RWPE2 (cell line): ENCODE measurements at places on chromosomes 4 and X.
A peak's percentile ranks its signal among the peaks of the same experiment; 100 is the strongest.

DNA sequence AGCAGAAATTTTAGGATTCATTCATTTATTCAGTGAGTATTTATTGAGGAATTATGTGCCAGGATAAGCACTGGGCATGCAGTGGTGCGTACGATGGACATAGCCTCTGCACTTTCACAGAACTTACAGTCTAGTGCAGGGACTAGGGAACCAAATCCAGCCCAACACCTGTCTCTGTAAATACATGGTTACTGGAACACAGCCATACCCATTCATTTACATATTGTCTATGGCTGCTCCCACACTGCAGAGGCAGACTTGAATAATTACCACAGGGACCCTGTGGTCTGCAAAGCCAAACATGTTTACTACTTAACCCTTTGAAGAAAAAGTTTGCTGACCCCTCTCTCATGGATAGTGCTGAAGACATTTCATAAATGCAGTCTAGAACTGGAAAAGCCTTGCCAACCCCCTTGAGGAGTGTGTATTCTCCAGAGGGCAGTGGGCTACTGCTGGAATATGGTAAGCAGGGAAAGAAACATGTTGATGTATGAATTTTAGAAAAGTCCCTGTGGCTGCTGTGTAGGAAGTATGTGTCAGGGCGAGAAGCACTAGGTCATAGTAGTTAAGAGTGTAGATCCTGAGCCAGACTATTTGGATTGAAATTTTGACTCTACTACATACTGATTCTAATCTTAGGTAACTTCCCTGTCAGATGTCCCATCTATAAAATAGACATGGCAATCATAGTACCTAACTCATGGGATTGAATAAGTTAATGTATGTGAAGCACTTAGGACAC, 75.5 kb downstream of the GALNT7 start:
- no peak overlapping the region for H3K27ac ChIP-seq
- H3K4me1 ChIP-seq: peaks cover 14% of the 10 kb centered on the region
- H3K4me3 ChIP-seq: no peak overlapping the region

DNA sequence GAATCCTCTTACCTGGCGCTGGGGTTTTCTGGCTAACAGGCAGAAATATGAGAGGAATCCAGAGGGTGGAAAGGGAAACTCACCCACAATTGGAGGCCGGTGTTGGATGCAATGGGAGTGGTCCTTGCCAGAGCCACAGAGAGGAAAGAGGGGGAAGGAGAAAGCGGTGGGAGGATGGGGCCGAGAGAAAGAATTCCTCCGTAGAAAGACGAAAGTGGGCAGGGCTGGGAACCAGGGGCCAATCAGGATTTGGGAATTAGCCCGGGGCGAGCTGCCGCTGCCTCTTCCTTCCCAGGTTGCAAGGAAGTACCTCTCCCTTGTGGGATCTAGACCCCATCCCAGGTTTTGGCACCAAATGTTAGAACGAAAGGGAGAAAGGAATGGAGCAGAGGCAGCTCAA, 83.1 kb upstream of the SPIN4 start:
- H3K27me3 ChIP-seq: no peaks in the 10 kb centered on the region
- DNase-seq: no peak
- no peaks in the 10 kb centered on the region for H3K36me3 ChIP-seq
- H3K4me3 ChIP-seq: no peak overlapping the region
- peak overlapping the region; percentile 31 for H3K27ac ChIP-seq

DNA sequence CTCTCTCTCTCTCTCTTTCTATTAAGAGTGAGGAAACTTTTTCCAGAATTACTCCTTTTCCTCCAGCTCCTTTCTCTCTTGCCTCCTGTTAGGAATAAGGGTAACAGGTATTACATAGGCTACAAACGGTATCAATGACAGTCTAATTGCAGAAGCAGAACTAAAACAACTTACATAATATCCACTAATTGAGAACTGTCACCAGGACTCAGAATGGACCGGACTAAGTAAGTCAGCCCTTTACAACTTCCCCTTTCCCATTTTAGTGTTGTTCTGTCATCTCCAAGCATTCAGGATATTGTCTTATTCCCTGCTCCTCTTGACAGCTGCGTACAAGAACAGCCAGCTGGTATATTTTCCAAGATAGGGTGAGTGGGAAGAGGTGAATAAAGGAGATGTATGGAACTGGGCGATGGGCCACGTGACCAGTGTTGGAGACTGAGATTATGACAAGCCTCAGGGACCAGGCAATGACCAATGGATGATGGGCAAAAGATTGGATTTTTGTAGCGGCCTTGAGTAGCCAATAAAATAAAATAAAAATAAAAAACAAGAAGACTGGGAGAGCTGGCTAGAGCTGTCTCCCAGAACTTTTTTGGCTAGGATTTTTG, 2.3 kb upstream of the FNIP2 start:
- peaks cover 14% of the 10 kb centered on the region for H3K4me1 ChIP-seq
- DNase-seq: no peak
- no peaks in the 10 kb centered on the region for H3K36me3 ChIP-seq
- no peaks in the 10 kb centered on the region for H3K27me3 ChIP-seq
- H3K27ac ChIP-seq: no peak overlapping the region

- no peaks in the 10 kb centered on the region for H3K27me3 ChIP-seq
- H3K27ac ChIP-seq: no peak overlapping the region
- no peak overlapping the region for H3K4me3 ChIP-seq
- peaks cover 6% of the 10 kb centered on the region; the same call in 1 of the 2 replicates for H3K36me3 ChIP-seq
- no peak for DNase-seq
Measured at GRCh38 chr4:129109965-129110824, 14.2 kb downstream of the C4orf33 start.
